ENCODE measurements at places on chromosomes 3 and 15.

GRCh38 chr15:94379986-94380385, 148.6 kb downstream of the MCTP2 start:
- DNase-seq = no peak

GRCh38 chr3:99686955-99687612, 48.7 kb downstream of the COL8A1 start:
- no peak for DNase-seq

GRCh38 chr3:197007296-197007940, 22.2 kb downstream of the MELTF start:
- DNase-seq = no peak

DNA sequence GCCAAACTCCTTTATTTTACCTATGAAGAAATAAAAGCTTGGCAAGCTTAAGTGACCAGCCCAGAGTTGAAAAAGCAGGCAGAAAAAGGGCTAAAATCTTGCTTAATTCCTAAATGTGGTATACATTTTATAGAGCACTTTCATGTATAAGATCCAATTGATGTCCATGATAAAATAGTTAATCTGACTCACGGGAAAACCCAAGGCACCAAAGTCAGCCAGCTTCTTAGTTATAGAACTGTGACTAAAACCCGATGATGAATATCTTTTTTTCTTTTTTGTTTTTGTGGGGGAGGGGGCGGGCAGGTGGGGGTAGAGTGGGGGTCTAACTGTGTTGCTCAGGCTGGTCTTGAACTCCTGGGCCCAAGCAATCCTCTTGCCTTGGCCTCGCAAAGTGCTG, 71.4 kb downstream of the PEAK1 start:
- DNase-seq = no peak

GRCh38 chr3:189467451-189467850, 163.7 kb upstream of the TP63 start:
- DNase-seq = no peak

- DNase-seq = no peak
Measured at GRCh38 chr15:49441356-49441755, 18.3 kb downstream of the FGF7 start.

GRCh38 chr15:85924088-85924487, 129.4 kb upstream of the KLHL25 start:
- no peak for DNase-seq

- no peak for DNase-seq
Measured at GRCh38 chr15:38672273-38672672, 107.7 kb upstream of the RASGRP1 start.

- peak; percentile 80 for DNase-seq
Measured at GRCh38 chr3:126208606-126209256, 28.3 kb upstream of the ALDH1L1 start.

- DNase-seq = peak; percentile 13
Measured at GRCh38 chr3:48273594-48274211, 32.8 kb downstream of the ZNF589 start.

DNA sequence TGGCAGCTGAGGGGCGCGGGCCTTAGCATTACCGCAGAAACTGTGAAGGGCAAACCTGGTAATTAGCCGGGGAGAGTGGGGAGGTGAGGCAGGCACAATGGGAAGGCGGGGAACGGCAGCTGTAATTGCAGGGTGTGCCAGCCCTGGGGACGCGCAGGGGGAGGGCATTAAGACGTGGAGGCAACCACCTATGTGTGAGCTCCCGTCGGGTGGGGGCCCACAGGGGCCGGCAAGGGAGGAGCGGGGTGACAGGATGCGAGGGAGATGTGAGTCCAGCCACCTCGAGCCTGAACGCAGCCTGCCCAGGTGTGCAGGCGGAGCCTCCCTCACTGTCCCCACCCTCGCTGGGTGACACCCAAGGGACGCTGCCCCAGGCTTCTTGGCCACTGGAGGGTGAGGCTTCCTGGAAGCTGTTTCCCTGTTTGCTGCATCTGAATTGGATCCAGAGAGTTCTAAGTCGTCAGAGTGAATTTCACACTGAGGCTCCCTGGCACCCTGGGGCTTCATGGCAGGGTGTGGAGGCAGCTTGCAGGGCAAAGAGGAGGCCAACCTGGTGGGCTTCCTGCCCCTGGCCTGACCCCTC, 130.6 kb upstream of the MEF2A start:
- DNase-seq = no peak

- DNase-seq = peak; percentile 80
Measured at GRCh38 chr3:67526246-67526645, 128.2 kb downstream of the SUCLG2 start.

- no peak for DNase-seq
Measured at GRCh38 chr3:11246663-11246970, 25.6 kb upstream of the ATG7 start.
